GM13977 (cell line): ENCODE measurements at places on chromosomes 16 and 17.

DNA sequence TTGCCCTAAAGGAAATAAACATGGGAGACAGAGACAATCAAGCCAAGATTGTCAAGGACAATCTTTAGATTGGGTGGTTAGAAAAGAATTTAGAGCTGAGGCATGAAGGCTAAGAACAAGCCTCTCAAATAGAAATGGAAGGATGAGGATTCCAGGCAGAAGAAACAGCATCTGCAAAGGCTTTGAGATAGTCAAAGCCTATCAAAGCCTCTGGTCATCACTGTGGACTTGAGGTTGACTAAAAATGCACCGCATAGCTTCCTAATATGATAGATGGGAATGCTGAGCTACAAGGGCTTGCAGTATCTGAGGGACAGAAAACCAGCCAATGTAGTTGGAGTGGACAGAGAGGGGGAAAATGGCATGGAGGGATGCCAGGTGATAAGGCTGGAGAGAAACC, 109.8 kb upstream of the FAM20A start:
- no peak for DNase-seq

DNA sequence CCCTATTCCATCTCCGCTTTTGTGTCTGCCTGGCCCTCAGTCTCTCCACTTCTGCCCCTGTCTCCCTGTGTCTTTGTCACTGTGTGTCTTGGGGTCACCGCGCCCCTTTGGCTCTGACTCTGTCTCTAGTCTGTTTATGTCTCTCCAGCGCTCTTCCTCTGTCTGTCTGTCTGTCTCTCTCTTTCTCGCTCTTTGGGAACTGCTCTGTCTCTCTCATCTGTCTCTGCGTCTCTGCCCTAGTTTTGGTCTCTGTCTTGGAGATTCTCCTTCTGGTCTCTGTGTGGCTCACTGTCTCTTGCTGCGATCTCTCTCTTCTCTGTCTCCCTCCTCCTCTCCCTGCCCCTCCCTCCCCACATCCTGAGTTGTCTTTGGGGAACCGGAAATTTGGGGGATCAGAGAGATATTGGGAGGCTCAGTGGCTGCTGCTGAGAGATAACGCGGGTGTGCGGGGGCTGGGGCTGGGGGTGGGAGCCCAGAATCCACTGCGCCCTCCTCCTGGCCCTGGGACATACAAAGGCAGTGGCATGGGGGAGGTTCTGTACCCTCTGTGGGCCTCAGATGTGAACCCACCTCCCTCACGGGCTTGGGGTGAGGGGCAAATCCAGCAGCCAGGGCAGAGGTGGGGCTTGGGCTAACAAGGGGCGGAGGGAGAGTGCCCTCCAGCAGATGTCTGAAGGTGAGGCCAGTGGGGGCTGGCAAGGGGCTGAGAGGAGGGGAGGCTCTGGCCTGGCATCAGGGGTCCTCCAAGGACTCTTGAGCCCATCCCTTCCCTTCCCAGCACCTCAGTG, 24.4 kb downstream of the LAT start:
- DNase-seq, result no peak

DNA sequence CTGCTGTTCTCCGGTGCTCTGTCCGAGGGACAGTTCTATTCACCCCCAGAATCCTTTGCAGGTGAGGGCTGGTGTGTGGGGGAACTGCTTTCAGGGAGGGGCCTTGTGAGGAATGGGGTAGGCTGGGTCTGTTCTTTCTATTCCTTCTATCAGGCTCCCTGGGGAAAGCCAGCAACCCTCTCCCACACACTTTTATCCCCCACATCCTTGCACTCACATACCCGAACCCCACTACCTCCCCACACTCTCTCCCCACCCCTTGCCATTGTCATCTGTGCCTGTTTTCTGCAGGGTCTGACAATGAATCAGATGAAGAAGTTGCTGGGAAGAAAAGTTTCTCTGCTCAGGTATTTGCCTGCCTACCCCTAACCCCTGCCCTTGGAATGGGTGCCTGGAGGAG, 6.4 kb upstream of the TCAP start:
- DNase-seq, result no peak

- no peak for DNase-seq
Measured at GRCh38 chr17:41705271-41705991, 6.7 kb upstream of the GAST start.

- DNase-seq, result no peak
Measured at GRCh38 chr17:80836658-80836965, 155.0 kb upstream of the CHMP6 start.

DNA sequence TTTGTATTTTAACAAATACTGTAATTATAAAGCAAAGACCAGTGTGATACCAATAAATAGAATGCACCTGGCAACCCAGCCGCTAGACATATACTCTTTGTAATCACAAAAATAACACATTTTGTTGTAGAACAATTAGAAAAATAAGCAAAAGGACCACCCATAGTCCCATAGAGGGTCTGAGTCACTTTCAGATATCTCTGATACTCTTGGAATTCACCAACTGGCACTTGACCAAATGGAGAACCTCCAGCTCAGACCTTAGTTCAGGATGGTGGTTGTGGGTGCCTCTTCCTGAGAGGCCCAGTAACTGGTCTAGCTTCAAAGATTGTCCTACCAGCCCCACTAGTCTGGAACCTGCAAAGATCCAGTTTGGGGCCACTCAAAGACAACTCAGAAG, 789 bp upstream of the TERF2 start:
- no peak for DNase-seq

DNA sequence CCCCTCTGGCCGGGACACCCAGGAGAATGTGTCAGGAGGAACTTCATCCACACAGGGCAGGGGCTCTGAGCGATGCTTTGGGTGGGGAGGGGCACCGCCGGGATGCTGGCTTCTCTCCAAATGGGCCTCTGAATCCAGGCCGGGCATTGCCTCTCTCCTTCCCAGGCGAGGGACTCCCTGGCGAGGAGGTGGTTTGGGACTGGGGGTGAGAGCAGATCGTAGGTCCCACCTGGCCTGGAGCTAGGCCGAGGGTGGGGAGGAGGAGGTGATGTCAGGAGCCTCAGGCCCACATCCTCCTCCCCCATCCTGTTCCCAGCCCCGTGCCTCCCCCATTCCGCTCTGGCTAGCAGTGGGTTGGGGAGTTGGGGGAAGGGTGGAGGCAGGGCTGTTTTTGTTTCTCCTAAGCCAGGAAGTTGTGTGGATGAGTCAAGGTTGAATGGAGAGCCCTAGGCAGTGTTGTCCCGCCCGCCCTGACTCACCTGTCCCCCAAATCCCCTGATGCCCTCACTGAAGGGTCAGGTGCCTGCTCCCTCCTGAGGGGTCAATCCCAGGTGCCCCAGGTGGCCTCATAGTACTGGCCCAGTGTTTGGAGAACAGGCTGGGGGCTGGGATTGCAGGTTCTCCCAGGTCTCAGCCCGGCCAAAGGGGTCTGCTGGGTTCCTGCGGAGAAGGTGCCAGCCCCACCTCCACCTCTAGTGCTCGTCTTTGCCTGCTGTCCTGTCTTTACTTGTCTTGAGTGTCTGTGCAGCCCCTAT, 2.8 kb downstream of the GRB7 start:
- DNase-seq, result no peak

DNA sequence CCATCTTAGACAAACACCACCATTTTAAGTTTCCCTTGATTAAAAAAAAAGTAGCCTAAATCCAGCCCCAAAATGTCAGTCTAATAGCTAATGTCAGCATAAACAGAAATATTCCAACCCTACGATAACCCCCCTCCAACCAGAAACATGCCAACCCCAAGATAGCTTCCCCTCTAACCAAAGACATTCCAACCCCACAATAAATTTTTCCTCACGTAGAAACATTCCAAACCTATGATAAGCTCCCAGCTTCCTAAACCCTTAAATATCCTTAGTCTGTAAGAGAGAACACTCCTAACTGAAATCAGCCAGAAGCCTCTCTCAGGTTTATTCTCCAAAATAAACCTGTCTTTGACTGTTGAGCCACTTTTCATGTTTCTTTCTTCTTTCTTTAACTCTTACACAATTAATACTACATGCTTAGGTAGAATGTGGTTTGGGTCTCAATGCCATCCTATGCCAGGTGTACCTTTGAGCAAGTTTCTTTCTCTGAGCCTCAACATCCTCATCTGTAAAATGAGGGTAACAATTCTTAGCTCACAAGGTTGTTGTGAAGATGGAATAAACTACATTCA, 10.5 kb upstream of the KRT38 start:
- DNase-seq, result no peak

DNA sequence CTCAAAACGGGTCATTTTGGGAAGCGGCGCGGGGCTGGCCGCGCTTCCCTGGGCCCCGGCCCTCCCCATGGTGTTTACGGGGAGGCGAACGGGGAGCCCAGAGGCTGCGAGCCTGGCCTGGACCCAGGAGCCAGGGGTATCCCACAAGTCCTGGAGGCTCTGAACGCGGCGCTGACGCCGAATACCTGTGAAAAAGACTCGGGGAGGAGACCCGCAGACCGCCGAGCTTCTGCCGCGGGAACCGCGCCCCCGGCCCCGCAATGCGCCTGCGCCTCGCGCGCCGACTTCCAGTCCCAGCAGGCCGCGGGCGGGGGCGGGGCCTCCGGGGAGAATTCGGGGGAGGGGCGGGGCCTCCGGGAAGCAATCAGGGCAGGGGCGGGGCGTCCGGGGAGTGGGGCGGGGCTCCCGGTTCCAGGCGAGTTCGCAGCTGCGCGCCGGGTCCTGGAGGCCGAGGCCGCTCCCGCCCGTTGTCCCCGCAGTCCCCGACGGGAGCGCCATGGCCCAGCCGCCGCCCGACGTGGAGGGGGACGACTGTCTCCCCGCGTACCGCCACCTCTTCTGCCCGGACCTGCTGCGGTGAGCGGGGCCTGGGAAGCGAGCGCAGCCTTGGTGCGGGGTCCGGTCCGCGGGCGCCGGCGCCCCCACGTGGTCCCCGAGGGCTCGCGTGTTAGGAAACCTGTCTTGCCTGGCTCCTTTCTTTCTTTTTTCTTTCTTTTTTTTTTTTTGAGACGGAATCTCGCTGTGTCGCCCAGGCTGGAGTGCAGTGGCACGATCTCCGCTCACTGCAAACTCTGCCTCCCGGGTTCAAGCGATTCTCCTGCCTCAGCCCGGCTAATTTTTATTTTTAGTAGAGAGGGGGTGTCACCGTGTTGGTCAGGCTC, at the start of gene DECR2:
Gene DECR2 (plus strand): TSS at position 418 of the 881 bp plus-strand sequence. CDS start 79 bp downstream, at position 497.
- DNase-seq, result peak; percentile 99

DNA sequence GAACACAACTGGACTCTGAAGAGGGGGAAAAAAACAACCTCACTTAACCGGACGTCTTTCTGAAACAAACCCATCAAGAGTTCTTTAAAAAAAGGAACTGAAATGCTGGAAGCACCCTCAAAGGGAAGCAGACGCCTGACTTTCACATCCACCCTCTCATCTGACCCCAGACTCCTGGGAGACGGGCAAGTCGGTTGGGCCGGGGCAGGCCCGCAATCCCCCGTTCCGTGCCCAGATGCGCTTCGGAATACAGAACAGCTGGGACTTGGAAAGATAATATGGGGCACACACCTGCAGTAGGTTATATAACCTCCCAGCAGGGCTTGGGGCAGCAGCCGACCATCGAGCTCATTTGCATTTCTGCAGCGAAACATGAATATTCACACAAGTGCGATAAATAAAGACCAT, 3.7 kb downstream of the ARHGAP27 start:
- DNase-seq, result peak; percentile 67

DNA sequence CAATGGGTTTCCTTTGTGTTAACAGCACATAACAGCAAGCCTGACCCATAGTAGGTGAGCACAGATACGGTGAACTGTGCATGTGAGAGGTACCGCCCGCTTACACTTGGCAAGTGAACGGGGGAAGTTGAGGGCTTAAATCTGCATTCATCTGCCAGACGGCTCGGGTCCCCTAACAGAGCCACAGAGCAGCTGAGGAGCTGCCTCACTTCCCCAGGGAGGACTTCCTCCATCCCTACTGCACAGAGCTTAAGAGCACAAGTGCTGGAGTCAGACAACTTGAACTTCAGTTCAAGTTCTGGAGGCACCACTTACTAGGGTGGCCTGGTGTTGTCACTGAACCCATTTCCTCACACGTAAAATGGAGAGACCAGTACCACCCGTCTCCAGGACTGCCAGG, 13.4 kb downstream of the RAB5C start:
- DNase-seq, result no peak

- DNase-seq, result no peak
Measured at GRCh38 chr17:34071886-34072420, 183.1 kb upstream of the CCL2 start.

GRCh38 chr16:22625967-22626366, 115.3 kb downstream of the NPIPB5 start:
- DNase-seq, result no peak

DNA sequence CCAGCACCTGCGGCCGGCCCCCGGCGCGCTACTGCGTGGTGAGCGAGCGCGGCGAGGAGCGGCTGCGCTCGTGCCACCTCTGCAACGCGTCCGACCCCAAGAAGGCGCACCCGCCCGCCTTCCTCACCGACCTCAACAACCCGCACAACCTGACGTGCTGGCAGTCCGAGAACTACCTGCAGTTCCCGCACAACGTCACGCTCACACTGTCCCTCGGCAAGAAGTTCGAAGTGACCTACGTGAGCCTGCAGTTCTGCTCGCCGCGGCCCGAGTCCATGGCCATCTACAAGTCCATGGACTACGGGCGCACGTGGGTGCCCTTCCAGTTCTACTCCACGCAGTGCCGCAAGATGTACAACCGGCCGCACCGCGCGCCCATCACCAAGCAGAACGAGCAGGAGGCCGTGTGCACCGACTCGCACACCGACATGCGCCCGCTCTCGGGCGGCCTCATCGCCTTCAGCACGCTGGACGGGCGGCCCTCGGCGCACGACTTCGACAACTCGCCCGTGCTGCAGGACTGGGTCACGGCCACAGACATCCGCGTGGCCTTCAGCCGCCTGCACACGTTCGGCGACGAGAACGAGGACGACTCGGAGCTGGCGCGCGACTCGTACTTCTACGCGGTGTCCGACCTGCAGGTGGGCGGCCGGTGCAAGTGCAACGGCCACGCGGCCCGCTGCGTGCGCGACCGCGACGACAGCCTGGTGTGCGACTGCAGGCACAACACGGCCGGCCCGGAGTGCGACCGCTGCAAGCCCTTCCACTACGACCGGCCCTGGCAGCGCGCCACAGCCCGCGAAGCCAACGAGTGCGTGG, 1.5 kb downstream of the NTN1 start:
- DNase-seq, result peak; percentile 55

- DNase-seq, result peak; percentile 75
Measured at GRCh38 chr17:81601525-81602120, 35.3 kb downstream of the NPLOC4 start.

GRCh38 chr16:9977333-9977897, 204.8 kb downstream of the GRIN2A start:
- DNase-seq, result no peak

GRCh38 chr17:39867084-39867879, 720 bp upstream of the ZPBP2 start:
- DNase-seq, result peak; percentile 79

DNA sequence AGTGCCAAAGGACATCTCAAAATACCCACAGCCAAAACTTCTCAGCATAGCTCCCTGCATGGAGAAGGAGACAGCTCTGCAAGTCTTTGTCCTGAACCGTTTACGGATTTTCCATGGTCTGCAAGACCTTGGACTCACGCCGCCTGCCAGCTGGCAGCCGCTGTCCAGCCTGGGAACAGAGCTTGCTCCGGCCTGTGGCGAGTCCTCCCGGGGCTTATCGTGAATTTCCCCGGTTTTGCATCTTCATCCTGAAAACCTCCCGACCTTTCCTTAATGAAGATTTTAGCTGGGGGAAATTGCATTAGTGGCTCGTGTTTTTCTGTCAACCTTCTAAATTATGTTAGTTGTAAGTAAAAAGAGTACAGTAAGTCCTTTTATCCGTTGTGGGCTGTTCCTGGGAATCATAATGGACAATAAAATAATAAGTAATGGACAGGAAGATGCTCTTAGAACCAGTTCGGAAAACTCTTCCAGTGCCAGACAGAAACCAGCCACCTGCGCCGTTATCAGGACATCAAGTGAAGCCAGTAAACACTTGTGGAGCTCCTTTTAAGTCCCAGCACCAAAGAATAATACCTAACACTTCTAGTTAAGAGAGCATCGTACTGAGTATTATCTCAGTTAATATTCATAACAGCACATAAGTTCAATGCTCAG, 112.4 kb upstream of the NOL11 start:
- no peak for DNase-seq
